Cortex of kidney (tissue), 1 donor: ENCODE measurements at places on chromosomes 11 and 22.

GRCh38 chr11:125433454-125434121 lies 62.5 kb downstream of the FEZ1 start:
- DNase-seq = no peak

GRCh38 chr22:25080855-25081254 lies 118.8 kb upstream of the CRYBB3 start:
- DNase-seq = no peak

DNA sequence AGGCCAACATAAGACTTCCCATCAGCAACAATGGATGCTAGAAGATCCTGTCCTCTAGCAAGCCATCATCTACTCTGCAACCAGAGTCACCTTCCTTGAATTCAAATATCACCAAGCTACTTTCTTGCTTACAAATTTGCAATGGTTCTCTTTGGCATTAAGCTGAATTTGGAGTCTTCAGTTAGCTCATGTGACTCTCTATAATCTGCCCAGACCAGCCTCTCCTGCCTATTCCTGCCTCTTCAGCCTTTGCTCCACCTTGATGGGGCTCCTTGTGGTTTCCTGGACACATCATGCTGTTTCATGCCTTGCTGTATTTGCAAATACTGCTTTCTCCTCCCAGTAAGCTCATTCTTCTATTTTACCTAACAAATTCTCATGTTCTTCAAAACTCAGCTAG lies 82.3 kb downstream of the RASSF10 start:
- no peak for DNase-seq

- no peak for DNase-seq
These were observed 2.4 kb downstream of the SIDT2 start for GRCh38 chr11:117180661-117181585.

- DNase-seq = no peak
These were observed 41.6 kb downstream of the BUD13 start for GRCh38 chr11:116731097-116731761.

DNA sequence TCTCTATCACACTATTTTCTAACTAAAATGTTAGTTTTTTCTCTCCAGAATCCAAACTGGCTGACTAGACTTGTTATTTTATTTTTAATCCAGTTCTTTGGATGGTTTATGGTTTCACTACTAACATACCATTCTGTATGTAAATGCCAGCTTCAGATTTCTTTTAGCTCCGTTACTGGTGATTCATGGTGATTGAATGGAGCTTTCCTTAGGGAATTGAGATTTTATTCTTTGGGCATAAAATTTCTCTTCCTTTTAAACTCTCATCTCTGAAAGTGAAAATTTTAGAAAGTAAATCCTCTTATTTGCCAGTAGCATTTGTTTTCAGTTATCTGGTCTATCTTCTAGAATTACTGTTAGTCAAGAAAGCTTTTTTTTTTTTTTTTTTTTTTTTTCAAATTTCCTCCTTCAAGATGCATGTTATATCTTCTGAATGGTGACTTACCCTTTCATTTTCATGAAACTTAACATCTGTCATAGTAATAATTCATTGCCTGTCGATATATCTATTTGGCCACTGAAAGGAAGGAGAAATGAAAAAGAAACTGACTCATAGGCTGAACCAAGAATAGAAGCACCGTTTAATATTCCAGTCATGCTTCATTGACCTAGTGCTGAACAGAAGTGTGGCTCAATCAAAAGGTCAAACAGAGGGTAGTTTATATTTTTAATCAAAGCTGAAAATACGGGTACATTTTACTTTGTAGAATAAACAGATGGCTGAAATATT lies 6.4 kb downstream of the ENDOD1 start:
- no peak for DNase-seq

DNA sequence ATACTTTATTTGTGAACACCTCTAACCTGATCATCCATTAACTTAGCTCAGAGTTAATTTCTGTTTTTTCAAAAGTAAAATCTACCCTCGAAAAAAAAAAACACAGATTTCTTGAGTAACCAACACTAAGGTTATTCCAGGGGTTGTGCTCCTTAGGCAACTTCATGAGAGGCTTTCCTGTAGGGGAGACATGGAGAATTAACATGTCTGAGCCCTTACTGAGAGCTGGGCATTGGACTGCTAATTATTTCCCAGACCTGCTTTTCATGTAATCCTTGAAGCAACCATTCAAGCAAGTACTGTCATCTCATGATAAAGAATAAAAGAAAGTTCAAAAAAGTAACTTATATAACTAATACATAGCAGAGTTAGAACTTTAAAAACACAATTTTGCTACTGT lies 13.5 kb upstream of the UPB1 start:
- DNase-seq = no peak

DNA sequence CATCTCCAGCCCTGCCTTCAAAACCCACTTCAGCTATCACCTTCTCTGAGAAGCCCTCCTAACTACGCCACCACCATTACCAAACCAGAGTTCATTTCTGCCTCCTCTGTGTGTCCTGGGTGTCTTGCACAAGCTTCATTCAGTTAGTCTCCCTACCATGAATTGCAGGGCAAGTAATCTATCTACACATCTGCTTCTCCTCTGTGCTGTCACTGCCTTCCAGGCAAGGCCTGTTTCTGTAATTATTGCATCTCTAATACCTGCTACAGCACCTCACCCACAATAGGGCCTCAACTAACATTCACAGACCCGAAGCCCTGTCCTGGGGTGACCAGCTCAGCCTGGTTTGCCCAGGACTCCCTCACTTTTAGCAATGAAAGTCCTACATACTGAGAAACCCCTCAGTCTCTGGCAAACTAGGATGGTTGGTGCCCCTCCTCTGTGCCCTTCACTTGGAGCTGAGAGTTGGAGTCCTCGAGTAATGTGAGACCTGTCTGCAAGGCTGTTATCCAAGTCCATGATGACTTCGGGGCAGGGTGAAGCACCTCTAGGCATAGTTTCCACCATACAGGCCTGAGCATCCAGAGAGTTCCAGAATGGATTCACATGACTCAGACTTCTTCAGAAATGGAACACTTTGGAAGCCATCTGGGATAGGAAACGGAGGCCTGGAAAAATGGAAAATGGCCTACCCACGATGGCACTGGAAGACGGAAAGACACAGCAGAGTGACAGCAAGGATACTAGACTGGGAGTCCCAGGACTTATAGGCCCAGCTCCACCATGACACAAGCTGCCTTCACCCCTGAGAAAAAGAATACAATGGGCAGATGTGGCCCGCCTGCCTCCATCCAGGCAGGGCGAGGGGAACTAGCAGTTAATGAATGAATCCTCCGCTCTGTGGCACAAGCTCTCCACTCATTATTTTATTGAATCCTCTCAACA lies 269.3 kb downstream of the BUD13 start:
- DNase-seq = no peak

DNA sequence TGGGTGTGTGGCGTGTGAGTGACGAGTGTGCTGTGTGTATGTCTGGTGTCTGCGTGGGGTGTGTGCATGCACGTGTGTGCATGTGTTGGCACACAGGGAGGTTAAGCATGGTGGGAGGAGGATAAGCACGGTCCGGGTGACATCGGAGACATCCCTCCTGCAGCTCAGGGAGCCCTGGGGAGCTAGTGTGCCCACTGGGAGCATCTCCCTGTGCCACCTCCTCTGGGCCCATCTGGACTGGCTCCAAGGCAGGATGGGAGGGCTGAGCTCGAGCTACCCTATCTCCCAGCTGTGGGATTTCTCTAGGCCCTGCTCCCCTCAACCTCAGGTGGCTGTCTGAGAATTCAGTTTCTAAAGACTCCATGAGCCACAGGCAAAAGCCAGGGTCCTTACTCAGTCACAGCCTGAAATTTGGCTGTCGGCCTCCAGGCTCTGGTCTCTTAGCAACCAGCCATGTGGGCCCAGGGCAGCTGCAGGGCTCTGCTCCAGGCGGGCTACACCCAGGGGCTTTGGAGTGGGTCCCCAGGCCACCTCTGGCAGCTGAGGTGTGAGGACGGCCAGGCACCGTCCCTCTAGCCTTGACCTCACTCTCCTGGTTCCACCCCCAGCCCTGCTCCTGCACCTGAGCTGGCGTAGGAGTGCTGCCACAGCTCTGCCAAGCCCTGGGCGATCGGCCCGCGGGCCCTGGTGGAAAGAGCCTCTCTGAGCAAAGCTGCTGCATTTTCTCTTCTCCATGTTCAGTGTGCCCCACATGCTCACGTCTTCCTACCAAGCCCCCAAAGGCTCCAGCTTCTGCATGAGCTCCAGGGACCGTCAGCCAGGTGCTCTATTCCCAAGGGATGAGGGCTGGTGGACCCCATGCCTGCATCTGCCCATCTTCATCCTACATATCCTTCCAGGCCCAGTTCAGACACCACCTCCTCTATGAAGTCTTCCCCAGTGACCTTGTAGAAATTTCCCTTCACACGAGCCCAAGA lies 39.7 kb downstream of the RTL6 start:
- DNase-seq = no peak

- no peak for DNase-seq
These were observed 25.4 kb downstream of the ATG13 start for GRCh38 chr11:46642627-46643335.

GRCh38 chr11:72398058-72398758 lies 36.1 kb downstream of the CLPB start:
- DNase-seq = no peak

DNA sequence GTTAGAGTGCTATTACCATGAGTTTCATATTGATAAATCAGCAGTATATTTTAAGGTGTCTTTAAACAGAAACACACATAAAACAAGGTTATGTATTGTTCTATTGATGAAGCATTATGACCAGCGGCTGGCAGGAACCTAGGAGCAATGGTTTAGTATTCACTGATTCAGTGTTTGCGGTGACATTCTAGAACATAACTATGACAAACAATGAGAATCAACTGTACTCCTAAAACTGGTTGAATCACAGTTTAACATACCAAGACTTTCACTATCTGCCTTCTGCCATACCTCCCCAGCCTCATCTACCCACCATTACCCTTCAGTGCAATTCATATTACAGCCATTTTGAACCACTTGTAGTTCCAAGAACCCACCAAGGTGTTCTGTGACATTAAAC lies 8.8 kb downstream of the HOATZ start:
- no peak for DNase-seq

DNA sequence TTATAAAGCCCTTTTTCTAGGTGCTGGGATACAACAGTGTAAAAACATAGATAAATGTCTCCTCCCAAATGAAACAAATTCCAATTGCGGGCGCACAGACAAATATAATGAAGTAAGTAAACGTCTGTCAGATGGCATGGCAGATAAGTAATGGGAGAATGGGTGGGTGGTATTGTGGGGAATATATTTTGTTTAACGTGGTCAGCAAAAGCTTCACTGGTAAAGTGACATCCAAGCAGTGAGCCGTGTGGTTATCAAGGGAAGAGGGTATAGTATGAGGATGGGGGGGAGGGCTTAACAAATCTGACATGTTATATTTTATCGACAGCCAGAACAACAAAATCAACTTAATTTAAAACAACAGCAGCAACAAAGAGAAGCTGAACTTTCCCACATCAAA lies 1.2 kb downstream of the SVIP start:
- no peak for DNase-seq

- no peak for DNase-seq
These were observed 39.2 kb downstream of the PTPRJ start for GRCh38 chr11:48019595-48019994.

GRCh38 chr11:104124979-104125378 lies 39.0 kb downstream of the PDGFD start:
- DNase-seq = no peak

GRCh38 chr22:44293034-44293433 lies 19.7 kb downstream of the SHISAL1 start:
- DNase-seq = no peak

GRCh38 chr11:68013611-68014156 lies 3.6 kb downstream of the ALDH3B1 start:
- no peak for DNase-seq

GRCh38 chr11:85027346-85027745 lies 599.8 kb downstream of the DLG2 start:
- DNase-seq = no peak

DNA sequence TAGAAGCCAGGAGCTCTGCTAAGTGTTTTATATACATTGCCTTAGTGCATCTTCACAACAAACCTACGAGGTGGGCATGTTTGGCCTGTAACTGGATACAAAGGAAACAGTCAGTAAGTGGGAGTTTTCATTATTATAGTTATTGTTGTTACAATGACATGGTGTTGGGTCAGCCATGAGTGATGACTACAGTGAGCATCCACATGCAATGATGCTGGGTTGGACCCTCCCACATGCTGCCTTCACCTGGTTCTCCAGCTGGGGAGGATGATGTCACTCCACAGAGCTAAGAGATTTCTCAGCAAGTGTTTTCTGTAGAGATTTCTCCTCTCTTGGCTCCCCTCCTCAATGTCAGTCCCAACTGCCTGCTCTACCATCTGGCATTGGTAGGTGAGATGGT lies 59.3 kb downstream of the EHF start:
- DNase-seq = no peak

DNA sequence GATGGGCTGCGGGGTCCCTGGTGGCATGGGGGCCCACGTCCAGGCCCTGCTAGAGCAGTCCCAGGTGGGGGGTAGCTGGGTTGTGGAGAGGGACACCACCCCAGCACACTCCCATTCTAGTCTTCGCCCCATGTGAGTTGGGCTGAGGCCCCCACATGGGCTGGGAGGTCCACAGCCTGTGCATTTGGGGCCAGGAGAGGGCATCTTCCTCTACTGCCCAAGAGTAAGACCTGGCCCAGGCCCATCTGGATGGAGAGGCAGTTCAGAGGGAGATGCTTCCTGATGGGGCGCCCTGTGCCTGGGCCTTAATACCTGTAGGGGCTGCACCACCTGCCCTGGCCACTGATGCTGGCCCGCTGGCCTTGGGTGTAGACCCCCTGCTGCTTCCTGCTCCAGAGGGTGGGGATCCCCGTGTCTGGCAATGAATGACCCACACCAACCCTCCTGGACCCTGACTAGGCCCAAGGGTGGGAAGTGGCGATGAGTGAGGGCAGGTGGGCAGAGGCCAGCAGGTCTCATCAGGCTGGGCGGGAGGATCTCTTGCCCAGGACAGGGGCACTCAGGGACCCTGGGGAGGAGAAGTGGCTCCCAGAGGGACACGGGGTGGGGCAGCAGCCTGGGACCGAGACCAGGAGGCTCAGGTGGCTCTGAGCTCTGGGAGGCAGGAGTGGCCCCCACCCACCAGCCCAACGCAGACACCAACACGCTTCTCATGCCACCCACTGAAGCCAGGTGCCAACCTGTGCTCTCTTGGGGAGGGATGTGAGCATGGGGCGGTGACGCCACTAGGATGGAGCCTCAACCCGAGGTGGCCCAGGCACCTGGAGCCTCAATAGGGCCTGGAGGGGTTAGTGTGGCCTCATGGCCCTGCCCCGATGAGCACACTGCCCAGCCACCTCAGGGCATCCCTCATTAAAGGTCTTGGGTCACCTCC lies 17.4 kb upstream of the GNB1L start:
- DNase-seq = no peak
